CD8-positive, alpha-beta T cell (primary cell): ENCODE measurements at places on chromosomes 2 and 18. TPM values are rescaled to one million over a fixed set of nuclear protein-coding genes. Genes with fewer than 3 reads are reported as not detected.

Gene OTOS
- total RNA-seq = not detected

GRCh38 chr2:217058791-217059755 lies 199.2 kb upstream of the TNP1 start:
- DNase-seq = no peak

Gene ERMN
- 20.7 TPM for total RNA-seq

Gene MTIF2
- total RNA-seq = 12.2 TPM

- DNase-seq = no peak
Measured at GRCh38 chr2:237547841-237548416, 18.4 kb upstream of the PRLH start.

Gene TNFRSF11A
- 0.28 TPM for total RNA-seq

Gene RGPD3
- 0.28 TPM for total RNA-seq

Gene ST6GAL2
- not detected for total RNA-seq

Gene FHOD3
- total RNA-seq = not detected

DNA sequence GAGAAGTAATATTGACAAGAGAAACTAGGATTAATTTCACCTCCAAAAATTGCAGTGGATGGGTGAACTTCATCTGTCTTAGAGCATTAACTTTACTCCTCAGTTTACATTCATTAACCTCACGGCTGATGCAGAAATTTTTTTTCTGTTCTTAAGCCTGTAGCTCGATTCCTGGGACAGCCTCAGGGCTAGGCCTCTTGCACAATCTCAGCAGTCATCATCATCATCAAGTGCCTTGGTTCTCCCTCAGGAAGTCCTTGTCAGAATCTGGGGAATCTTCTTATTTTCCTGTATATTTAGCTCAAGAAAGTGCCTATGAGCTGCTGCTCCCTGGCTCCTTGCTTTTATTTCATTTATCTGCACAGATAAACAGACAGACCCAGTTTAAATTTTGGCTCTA lies 1272.2 kb upstream of the LRRTM1 start:
- no peak for DNase-seq

Gene SULT1C2
- total RNA-seq = not detected

DNA sequence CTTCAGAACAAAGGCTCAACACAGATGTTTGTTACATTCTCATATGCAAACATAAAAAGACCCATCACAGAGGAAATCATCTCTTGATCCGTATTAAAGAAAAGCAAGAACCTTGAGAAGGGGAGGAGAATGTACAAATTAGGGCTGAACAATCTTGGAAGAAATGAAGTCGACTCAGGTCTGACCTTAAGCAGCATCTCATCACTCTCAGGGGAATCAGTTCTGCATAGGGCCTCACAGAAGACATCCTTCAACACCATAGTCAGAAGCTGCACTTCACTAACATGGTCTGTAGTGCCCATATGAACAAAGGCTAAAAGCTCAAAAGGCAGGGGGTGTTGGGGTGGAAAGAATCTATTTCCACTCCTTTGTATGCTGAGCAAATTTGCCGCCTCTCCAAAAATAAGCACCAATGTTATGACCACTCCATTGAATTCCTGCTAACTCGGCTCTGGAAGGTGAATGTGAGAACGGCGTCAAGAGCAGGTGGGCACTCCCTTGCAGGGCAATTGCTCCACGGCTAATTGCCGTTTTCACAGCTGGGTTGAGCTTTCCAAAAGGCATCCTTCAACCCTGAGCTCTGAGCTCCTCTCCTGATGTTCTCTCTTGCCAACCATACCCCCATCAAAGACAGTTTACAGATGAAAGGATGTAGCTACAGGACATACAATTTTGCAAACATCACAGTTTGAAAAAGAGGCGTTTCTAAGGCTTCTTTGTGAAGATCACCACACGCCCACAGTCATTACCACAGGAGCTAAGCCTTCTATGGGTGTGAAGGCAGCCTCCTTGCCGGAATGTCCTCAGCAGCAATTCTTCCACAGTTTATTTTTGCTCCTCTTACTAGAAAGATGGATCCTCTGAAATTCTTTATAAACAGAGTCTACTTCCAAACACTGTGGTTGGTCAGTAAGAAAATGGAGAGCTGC lies 10.0 kb downstream of the KLF7 start:
- DNase-seq = no peak
